CD4-positive, alpha-beta memory T cell (primary cell): ENCODE measurements at places on chromosomes 1 and 21. TPM values are rescaled to one million over a fixed set of nuclear protein-coding genes. Genes with fewer than 3 reads are reported as not detected.

- DNase-seq: peak; percentile 64
These were observed 149.3 kb downstream of the AK5 start for GRCh38 chr1:77430966-77431690.

Gene COL9A2
- not detected for polyA plus RNA-seq

DNA sequence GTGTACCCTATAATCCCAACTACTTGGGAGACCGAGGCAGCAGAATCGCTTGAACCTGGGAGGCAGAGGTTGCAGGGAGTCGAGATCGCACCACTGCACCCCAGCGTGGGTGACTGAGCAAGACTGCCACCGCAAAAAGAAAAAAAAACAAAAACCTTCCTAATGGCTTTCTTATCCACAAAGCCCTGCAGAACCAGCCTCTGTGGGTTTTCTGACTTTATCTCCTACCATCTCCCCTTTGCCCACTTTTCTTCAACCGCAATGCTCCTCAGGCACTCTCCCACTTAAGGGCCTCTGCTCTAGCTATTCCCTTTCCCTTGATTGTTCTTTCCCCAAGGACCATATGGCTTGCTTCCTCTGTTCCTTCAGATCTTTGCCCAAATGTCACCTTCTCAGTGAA is 67.9 kb upstream of the PUM1 start:
- no peak for DNase-seq

- no peak for DNase-seq
These were observed 102.3 kb upstream of the IPO9 start for GRCh38 chr1:201726700-201727099.

GRCh38 chr1:42311138-42311537 is 23.9 kb downstream of the FOXJ3 start:
- DNase-seq: no peak

Gene C1orf94
- polyA plus RNA-seq: not detected

- no peak for DNase-seq
These were observed 147.3 kb upstream of the CD34 start for GRCh38 chr1:208058267-208058666.

DNA sequence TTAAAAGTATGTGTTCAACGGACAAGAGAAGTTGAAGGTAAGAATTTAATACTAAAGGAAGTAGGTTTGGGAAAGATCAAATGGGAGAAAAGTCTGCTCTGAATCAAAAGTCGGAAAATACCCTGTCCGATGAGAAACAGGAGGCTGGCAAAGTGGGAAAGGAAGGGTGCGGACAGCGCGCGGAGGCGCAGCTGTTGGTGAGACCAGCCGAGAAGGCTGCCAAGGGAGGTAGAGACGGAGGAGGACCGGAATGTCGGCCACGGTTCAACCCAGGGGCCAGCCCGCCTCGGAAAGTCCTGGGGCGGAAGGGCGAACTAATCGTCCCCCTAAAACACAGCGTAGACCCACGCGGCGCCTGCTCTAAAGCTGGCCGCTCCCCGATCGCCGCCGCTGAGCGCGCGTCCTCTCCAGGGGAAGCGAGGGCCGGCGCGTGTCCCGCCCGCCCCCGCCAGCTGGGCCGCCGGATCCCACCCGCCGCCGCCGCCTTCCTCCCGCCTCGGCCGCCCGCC is 639 bp upstream of the SPATA1 start:
- no peak for DNase-seq

DNA sequence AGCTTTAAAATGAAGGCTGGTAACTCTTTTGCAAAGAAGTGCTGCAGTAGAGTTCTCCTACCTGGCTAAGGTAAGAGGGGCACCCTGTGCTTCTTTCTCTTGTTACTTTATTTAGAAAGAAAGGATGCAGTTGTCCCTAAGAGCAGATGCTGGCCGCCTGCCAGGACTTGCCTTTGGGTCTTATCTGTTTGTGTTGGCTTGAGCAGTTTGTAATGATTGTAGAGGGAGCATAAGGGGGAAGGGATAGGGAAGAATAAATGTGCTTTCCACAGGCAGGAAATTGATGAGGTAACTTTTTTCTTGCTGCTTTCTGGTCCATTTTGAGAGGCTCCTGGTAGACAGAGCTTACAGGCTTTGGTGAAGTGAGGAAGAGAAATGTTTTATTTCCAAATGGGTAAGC is 229.6 kb downstream of the HHAT start:
- DNase-seq: no peak

GRCh38 chr1:185348296-185348695 is 31.3 kb upstream of the IVNS1ABP start:
- DNase-seq: no peak

GRCh38 chr21:44418108-44418875 is 37.0 kb upstream of the LRRC3 start:
- no peak for DNase-seq

Gene C1orf87
- not detected for polyA plus RNA-seq

Gene CASQ2
- polyA plus RNA-seq: not detected

DNA sequence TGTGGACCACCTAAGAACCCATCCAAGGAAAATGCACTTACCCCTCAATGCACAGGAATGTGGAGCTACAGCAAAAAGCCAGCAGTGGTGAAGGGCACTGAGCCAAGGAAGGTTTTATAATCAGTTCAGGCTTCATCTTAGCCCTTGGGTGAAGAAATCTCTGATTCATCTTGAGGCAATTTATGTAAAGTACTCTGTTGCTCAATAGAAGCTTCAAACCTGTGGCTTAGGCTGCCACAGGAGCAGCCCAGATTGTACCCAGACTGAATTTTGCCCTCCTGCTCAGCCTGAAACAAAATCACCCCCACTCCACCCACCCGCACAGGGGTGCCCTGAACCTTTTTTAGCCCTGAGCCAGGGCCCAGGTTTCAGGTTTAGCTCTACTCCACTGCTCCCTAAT is at the start of gene S100A12:
Gene S100A12, minus strand, starts transcription at position 111 of the 400 bp plus-strand sequence. CDS start 1,029 bp downstream, outside the sequence.
- no peak for DNase-seq

Gene ZNF593OS
- polyA plus RNA-seq: 0.53 TPM

Gene ITLN1
- polyA plus RNA-seq: not detected

GRCh38 chr1:232767305-232768074 is 37.7 kb upstream of the MAP10 start:
- DNase-seq: no peak

Gene MROH7
- polyA plus RNA-seq: not detected

Gene FAM131C
- polyA plus RNA-seq: not detected
